ENCODE measurements at places on chromosomes 7 and 10.

GRCh38 chr10:122301055-122301810 lies 30.1 kb downstream of the BTBD16 start:
- H3K4me1 ChIP-seq, result peaks cover 9% of the 10 kb centered on the region
- peaks cover 17% of the 10 kb centered on the region for H3K27me3 ChIP-seq
- no peak overlapping the region for H3K4me3 ChIP-seq

DNA sequence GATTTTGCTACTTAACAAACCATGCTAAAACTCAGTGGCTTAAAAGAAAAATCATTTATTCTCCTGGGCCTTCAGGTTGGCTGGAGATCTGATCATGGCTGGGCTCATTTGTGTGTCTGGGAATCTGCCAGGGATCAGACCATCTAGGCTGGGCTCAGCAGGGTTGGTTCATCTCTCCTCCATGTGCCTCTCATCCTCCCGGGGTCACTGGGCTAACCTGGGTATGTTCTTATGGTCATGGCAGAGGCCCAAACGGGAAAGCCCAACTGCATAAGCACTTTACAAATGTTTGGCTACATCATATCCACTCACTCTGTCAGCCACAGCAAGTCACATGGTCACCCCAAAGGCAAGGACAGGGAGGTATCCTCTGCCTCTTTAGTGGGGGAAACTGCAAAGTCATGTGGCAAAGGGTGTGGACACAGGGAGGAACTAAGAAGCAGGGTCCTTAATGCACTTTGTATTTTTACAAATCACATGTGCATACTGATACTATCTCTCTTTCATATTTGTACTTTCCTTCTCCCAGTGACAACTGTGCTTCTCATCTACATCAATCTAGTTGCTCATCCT lies 231.4 kb downstream of the BUB3 start:
- peaks cover 7% of the 10 kb centered on the region for H3K27me3 ChIP-seq
- no peak for DNase-seq
- H3K27ac ChIP-seq, result no peak overlapping the region
- H3K4me1 ChIP-seq, result peaks cover 9% of the 10 kb centered on the region
- H3K4me3 ChIP-seq, result no peak overlapping the region
- H3K36me3 ChIP-seq, result peaks cover 26% of the 10 kb centered on the region

- H3K4me3 ChIP-seq, result no peak overlapping the region
- no peak for DNase-seq
- H3K27ac ChIP-seq, result no peak overlapping the region
- H3K36me3 ChIP-seq, result no peaks in the 10 kb centered on the region
Observed at GRCh38 chr10:106997721-106998120, 166.8 kb downstream of the SORCS1 start.

DNA sequence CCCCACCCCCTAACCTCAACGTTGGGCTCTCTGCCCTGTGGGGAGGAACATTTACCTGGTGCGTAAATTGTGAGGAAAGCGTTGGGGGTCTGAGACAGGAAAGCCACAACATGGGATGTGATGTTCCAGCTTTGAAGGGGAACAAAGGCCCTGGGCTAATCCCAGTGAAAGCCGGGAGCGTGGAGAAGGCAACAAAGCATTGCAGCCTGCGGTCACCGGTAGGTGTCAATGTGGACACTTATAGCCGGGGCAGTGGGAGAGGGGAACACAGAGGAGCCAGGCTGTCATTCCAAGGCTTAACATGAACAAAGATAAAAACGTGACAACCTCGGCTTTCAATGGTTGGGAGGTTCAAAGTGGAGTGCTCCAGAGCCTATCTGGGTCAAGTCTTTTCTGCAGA lies 12.7 kb downstream of the PTF1A start:
- no peaks in the 10 kb centered on the region for H3K36me3 ChIP-seq
- no peak for DNase-seq
- peaks cover 95% of the 10 kb centered on the region for H3K27me3 ChIP-seq
- no peaks in the 10 kb centered on the region for H3K4me1 ChIP-seq
- H3K4me3 ChIP-seq, result no peak overlapping the region

DNA sequence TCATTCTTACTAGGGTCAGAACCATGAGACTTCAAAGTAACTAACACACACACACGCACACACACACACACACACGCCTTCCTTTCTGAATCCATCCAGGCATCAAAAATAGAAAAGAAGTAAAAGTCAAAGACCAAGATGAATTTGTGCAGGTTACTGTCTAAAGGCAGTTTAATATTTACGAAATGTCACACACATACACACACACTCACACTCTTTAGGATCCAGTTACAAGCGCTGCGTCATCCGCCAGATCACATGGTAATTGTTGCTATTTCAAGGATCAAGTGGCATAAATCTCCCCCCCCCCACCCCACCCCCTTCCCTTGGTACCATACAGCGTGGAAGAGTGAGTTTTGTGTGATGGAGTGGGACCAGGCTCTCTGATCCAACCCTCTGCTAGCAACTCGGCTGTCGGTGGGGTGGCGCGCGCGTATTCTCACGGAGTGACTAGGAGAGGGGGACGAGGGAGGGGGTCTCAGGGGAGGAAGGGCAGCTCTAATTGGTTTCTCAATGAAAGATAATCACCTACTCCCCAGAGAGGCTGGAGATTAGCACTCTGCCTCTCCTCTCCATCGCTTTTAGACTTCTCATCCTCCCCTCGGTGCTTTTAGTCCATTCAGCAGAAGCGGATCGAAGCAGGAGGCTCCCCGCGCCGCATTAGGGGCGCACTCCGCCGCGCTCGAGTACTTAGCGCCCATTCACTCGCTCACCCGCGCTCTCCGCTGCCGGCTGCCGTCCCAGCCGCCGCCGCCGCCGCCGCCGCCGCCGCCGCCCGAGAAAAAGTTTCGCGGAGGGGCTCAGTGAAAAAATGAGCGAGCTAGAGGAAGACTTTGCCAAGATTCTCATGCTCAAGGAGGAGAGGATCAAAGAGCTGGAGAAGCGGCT lies 83.5 kb upstream of the PRKG1 start:
- peaks cover 15% of the 10 kb centered on the region for H3K27me3 ChIP-seq
- H3K4me3 ChIP-seq, result peak overlapping the region; percentile 98
- peak overlapping the region; percentile 81 for H3K27ac ChIP-seq
- H3K4me1 ChIP-seq, result peaks cover 26% of the 10 kb centered on the region
- H3K36me3 ChIP-seq, result no peaks in the 10 kb centered on the region
- DNase-seq, result peak; percentile 60

- H3K4me3 ChIP-seq, result no peak overlapping the region
- peaks cover 3% of the 10 kb centered on the region for H3K27me3 ChIP-seq
- H3K27ac ChIP-seq, result no peak overlapping the region
- peaks cover 9% of the 10 kb centered on the region for H3K4me1 ChIP-seq
- H3K36me3 ChIP-seq, result peaks cover 22% of the 10 kb centered on the region
- DNase-seq, result no peak
Observed at GRCh38 chr10:123392182-123392963, 238.2 kb downstream of the BUB3 start.

GRCh38 chr10:23094786-23095403 lies 484 bp upstream of the MSRB2 start:
- H3K27ac ChIP-seq, result peak overlapping the region; percentile 57
- H3K36me3 ChIP-seq, result peaks cover 50% of the 10 kb centered on the region
- no peak for DNase-seq

DNA sequence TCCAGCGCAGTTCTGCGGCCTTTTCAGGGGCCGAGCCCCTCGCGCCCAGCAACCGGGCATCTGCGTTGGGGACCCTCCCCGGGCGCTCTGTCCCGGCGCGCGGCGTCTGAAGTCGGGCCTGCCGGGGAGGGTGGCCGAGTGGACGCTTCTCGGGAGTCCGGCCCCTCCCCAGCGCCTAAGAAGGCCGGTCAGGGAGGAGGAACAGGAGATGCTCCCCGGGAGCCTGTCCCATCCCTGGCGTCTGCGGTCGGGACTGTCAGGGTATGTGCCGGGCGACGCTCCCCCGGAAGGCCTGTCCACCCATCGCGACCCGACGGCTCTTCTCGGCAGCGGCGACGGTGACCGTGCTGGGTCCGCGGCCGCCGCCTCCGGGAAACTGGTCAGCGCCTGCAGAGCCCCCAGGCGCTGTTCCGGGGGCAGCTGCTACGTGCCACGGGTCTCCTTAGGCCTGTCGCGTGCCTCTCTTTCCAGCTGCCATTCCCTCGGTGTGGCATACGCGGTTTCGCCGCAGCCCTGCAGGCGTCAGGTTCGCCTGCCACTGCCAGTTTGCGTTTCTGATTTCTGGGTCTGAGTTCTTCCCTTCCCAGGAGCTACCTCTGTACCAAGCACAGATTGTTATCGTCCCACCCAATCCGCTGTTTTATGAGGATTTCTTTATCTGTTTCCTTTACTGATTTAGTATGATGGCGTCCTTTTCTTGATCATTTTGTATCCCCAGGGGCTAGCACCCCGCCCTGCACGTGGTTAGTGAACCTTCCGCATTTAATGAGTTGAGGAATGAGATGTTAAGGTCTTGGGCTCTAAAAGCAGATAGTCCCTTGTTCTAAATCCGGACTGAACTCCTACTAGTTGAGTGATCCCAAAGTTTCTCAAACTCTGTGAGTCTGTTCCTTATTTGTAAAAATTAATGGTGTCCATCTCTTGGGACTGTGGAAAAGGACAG lies 782 bp downstream of the IFIT5 start:
- peak; percentile 50 for DNase-seq
- H3K36me3 ChIP-seq, result peaks cover 37% of the 10 kb centered on the region
- peaks cover 17% of the 10 kb centered on the region for H3K4me1 ChIP-seq

DNA sequence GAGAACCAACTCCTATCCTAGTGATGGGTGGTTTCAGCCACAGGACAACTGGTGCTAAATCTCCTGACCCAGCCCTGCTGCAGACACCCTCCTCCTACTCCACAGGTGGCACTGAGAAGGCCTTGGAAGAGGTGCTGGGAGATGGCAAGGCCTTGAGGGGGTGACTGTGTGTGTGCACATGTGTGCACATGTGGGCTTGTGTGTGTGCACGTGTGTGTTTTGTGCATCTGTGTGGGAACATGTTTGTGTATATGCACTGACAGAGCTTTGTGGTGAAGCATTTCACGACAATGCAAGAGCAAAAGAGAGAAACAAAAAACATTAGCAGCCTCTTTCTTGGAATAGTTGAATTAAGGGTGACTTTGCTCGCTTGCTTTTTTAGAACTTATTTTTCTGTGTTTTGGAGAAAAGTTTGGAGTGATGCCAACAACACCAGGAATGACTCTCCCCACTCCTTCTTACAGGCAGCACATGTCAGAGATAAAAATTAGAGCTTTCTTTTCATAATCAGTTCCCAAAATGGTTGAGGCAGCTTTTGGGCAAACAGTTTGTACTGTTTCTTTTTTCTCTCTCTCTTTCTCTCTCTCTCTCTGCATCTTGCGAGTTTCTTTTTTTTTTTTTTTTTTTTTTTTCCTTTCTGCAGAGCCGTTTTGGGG lies 69.5 kb downstream of the SEC61G start:
- no peak for DNase-seq
- H3K36me3 ChIP-seq, result no peaks in the 10 kb centered on the region
- no peak overlapping the region for H3K4me3 ChIP-seq
- H3K4me1 ChIP-seq, result no peaks in the 10 kb centered on the region
- no peak overlapping the region for H3K27ac ChIP-seq

- H3K4me3 ChIP-seq, result no peak overlapping the region
- H3K4me1 ChIP-seq, result peaks cover 12% of the 10 kb centered on the region
- H3K36me3 ChIP-seq, result no peaks in the 10 kb centered on the region
- no peak for DNase-seq
- H3K27ac ChIP-seq, result no peak overlapping the region
Observed at GRCh38 chr7:20241911-20242261, 24.7 kb upstream of the MACC1 start.

- no peaks in the 10 kb centered on the region for H3K36me3 ChIP-seq
- H3K27me3 ChIP-seq, result peaks cover 3% of the 10 kb centered on the region
- H3K27ac ChIP-seq, result no peak overlapping the region
Observed at GRCh38 chr7:35550831-35551230, 144.1 kb downstream of the HERPUD2 start.

- DNase-seq, result no peak
- peaks cover 35% of the 10 kb centered on the region for H3K4me1 ChIP-seq
- no peak overlapping the region for H3K27ac ChIP-seq
Observed at GRCh38 chr10:91907033-91907594, 2.2 kb downstream of the FGFBP3 start.

- DNase-seq, result no peak
- no peak overlapping the region for H3K27ac ChIP-seq
- H3K27me3 ChIP-seq, result no peaks in the 10 kb centered on the region
- H3K4me3 ChIP-seq, result no peak overlapping the region
- H3K4me1 ChIP-seq, result no peaks in the 10 kb centered on the region
Observed at GRCh38 chr7:120529736-120530135, 256.8 kb downstream of the KCND2 start.

DNA sequence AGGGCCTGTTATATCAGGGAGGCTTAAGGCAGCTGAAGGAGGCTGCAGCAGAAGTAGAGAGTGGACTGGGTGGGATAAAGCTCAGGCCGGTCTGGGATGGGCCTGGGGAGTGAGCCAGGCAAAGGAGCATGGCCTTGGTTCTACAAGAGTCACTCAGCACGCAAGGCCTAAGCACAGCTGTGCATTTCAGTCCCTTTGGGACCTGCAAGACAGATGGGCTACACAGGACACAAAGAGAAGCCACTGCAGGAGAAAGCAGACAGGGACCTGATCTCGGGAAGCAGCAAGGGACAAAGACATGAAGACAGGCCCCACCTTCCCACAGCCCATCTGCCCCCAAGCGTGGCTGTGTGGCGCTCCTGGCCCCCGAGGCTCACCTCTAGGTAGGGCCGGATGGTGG lies 29.4 kb downstream of the RRP12 start:
- H3K4me1 ChIP-seq, result no peaks in the 10 kb centered on the region
- peaks cover 37% of the 10 kb centered on the region for H3K36me3 ChIP-seq
- H3K4me3 ChIP-seq, result no peak overlapping the region
- H3K27ac ChIP-seq, result no peak overlapping the region

DNA sequence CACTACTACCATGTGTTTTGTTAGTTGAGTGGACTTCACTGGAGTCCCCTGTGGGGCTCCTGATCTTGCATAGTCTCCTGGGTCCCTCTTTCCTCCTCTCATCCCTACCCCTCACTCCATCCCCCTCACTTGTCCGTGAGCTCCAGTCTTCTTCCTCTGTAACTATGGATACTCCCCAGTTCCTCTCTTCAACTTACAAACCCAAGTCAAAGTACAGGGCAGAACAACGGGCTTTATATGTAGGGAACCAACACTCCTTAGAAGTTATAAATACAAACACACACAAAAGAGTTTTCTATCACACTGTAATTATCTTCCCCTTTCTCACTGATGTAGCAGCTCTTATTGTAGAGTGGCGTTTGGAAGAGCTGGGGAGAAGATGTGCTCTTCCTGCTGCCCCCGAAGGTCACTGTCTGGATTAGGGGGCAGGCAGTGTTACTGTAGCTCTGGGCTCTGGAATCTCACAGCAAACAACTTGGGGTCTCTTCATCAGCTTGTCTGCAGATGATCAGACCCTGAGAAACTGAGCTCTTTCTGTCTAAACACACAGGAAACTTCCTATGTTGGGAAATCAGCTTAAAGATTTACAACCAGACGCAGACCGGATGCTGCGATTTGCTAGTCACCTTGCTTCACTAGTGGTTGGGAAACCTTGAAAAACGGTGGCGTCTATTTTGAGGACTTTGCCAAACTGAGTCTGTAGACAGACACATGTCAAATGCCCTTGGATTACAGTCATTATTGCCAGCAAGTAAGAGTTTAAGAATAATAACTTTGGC lies 13.6 kb downstream of the SNX10 start:
- no peak overlapping the region for H3K4me3 ChIP-seq
- H3K27me3 ChIP-seq, result no peaks in the 10 kb centered on the region
- peaks cover 13% of the 10 kb centered on the region for H3K4me1 ChIP-seq
- H3K36me3 ChIP-seq, result peaks cover 14% of the 10 kb centered on the region
- H3K27ac ChIP-seq, result peak overlapping the region; percentile 19
- DNase-seq, result no peak
